ENCODE measurements at places on chromosomes 11 and 22.
A peak's percentile ranks its signal among the peaks of the same experiment; 100 is the strongest.

- DNase-seq, result no peak
Observed at GRCh38 chr22:29002603-29003002, 59.0 kb downstream of the C22orf31 start.

DNA sequence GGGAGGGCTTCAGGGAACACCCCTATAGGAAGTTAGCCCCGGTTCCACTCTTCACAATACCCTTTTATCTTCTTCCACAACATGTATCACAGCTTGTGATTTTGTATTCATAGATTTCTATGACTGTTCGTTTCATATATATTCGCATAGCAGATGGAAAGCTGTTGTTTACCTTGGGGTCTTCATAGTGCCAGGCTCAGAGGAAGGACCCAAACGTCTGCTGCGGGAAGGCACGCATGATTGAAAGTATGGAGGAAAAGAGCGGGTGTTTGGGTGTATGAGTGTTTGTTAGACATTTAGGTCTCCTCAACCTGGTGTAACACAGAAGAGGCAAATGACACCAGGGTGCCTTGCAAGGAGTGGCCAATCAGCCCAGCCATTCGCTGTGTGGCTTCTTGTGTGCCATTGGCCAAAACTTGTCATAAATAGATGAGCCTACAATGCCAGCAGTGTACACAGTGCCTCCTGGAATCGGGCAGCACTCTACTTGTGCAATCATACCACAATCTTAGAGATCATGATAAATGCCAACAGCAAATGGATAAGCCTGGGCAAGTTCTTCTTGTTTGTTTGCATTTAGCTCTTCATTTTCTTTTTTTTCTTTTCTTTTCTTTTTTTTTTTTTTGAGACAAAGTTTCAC, 10.9 kb upstream of the ADA2 start:
- no peak for DNase-seq

GRCh38 chr11:44627911-44628729, 62.7 kb downstream of the CD82 start:
- DNase-seq, result no peak

GRCh38 chr11:92854162-92854561, 115.3 kb upstream of the MTNR1B start:
- no peak for DNase-seq

GRCh38 chr22:39537975-39538374, 5.4 kb upstream of the RPS19BP1 start:
- no peak for DNase-seq

GRCh38 chr11:74634537-74634936, 42.2 kb downstream of the POLD3 start:
- peak; percentile 57 for DNase-seq

DNA sequence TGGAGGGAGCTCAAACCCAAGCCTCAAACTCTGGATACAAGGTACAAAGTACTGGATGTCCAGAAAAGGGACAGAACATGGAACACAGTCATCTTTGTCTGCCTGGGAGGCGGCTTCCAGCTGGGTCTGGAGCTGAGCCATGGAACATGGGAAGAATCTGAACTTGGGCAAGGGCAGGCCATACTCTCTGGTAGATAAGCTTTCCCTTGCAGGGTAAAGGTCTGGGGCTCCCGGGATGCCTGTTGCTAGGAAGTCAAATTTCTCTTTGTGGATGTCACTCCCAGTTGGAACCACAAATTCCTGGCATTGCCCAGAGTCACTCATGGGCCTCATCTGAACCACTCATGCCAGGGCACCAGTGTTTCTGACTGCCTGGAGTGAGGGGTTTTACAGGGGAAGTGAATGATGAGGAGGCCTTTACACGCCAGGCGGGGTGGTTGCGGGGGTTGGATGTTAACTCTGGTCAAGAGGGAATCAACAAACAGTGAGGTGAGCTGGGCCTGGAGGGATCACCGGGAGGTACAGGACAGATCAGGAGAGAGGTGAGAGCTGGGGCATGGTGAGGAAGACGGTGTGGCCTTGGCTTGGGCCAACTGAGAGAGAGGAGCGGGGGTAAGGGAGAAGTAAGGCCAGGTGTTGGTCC, 5.7 kb downstream of the FTH1 start:
- DNase-seq, result no peak

DNA sequence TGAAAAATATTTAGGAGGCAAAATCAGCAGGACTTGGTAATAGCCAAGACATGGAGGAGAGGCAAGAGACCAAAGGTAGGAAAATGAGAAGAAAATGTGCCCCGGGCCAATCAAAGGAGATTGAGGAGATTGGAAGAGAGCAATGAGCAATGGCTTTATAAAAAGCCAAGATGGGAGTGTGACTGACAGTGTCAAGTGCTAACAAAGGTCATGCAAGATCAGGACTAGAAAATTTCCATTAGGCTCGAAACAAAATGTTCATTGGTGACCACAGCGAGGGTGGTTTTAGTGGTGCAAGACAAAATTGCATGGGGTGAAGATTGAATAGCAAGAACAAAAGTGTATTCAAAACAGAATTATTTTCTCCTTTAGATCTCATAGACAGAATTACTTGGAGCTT, 45.2 kb upstream of the TBCEL start:
- no peak for DNase-seq

GRCh38 chr11:62918531-62918930, 2.6 kb downstream of the CHRM1 start:
- no peak for DNase-seq

All from A673 (cell line).